ENCODE measurements at places on chromosomes 13 and 19.

DNA sequence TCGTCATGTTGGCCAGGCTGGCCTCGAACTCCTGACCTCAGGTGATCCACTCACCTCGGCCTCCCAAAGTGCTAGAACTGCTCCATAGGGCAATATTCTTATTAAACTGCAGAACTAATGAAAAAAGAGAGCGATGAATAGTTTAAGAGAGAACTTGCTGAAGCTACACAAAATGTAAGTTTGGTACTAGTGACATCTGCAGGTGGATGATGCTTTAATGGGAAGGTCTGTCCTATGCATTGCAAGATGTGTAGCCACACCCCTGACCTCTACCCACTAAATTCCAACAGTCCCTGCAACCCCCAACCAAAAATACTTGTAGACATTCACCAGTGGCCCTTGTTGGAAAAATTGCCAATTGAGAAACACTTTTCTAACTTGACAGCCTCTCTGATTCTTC is 117.8 kb downstream of the NALCN start:
- no peak for DNase-seq

GRCh38 chr13:75881109-75881775 is 245.1 kb downstream of the LMO7 start:
- DNase-seq, result no peak

DNA sequence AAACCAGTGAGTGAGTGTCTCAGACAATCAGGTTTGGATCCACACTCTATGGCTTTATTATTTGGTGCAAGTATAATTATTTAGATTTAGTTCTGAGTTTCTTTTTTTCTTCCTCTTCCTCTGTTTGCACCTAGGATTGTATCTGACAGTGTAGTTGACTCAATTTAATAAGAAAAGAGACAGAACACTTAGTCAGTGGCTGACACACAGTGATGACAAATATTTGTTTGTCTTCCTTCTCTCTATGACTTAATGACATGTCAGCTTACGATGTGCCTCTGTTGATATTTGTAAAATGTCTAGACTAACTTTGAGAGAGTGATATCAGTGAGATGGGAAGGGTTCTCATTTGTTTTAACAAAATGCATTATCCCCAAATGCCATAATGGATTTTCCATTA is 129.5 kb upstream of the SLC10A2 start:
- DNase-seq, result no peak

- DNase-seq, result no peak
Observed at GRCh38 chr13:23588666-23589065, 18.5 kb downstream of the TNFRSF19 start.

DNA sequence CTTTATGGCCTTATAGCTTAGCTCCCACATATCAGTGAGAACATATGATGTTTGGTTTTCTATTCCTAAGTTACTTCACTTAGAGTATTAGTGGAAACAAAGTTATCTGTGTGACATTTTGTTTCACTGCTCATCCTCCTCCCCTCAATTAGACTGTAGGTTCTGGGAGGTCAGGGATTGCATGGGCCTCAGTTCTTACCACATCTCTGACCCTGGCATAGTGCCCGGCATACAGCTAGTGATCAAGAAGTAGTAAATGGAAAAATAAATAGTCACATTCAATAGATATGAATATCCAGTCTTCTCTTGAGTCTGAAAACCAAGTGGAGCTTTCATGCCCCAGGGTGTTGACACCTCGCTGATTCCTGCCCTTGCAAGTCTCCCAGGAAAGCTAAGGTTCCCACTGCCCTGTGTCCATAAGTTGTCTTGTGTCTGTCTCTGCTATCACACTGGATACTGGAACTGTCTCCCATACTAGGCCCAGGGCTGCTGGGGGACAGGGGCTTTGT is 249.5 kb upstream of the TSHZ3 start:
- no peak for DNase-seq

Data from cortex of kidney (tissue), 1 donor.